ENCODE measurements at places on chromosomes 16 and 17.
A peak's percentile ranks its signal among the peaks of the same experiment; 100 is the strongest.

DNA sequence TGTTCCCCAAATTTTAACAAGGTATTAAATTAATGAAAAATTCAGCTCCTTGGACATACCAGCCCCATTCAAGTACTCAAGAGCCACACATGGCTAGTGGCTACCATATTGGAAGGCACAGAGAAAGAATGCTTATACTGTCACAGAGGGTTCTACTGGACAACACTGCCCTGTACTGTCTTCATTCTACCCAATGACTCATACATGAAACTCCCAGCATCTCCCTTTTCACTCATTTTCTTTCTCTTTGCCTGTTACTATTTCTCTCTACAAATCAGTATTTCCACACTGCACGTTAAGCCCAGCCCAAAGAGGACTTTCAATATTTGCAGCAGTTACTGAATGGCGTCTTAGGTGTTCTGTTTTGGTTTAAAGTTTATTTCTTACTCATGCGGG, 72.1 kb upstream of the RCVRN start:
- DNase-seq, result no peak

DNA sequence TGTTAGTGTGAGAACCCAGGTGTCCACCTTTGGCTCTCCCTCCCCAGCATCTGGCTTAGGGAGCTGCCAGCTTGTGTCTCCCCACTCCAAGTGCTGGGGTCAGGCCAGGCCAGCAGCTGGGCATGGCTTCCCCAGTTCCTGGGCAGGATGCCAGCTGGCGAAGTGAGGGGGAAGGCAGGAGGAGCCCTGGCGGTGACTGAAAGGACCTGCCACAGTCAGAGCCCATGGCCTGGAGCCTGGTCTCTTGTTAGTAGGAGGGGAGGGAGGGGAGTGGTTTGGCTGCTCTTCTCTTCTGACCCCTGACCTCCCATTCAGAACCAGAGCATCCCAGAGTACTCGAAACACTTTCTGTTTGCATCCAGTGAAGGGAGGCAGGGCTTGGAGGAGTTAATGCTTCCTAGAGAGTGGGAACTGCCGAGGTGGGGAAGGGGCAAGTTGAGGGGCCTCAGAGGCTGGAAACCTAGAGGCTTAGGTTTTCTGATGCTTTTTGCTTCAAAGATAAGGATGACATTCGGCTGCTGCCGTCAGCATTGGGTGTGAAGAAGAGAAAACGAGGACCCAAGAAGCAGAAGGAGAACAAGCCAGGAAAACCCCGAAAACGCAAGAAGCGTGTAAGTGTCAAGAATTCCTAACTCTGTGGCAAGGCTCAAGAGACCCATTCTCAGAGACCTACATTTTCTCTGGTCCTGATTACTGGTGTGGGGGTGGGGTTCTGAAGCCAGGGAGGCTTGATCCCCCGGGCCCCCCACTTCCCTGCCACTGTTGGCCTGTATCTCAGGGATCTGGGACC, 772 bp downstream of the CHD3 start:
- peak; percentile 41 for DNase-seq

- no peak for DNase-seq
These were observed 19.7 kb downstream of the MAP2K6 start for GRCh38 chr17:69434164-69434579.

- no peak for DNase-seq
These were observed 137.9 kb upstream of the GSE1 start for GRCh38 chr16:85475233-85475632.

DNA sequence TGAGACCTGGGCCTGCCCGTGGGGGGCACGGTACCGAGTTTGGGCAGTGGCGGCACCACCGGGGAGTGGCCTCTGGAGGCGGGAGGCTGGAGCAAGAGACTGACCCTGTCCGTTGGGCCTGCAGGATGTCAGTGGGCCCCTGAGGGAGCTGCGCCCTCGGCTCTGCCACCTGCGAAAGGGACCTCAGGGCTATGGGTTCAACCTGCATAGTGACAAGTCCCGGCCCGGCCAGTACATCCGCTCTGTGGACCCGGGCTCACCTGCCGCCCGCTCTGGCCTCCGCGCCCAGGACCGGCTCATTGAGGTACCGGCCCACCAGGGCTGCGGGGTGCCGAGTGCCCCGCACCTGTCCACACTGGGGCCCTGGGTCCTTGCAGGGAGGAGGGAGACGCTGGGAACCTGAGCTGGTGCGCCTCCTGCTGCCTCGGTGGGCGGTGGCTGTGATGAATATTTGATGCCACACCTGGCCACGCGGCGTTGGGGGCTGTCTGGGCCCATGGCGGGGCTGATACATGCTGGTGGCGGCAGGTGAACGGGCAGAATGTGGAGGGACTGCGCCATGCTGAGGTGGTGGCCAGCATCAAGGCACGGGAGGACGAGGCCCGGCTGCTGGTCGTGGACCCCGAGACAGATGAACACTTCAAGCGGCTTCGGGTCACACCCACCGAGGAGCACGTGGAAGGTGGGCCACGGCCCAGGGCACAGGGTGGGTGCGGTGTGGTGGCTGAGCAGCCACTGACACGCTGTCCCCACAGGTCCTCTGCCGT, 9.7 kb downstream of the NHERF2 start:
- DNase-seq, result no peak

- no peak for DNase-seq
These were observed 30.7 kb upstream of the SSTR2 start for GRCh38 chr17:73133911-73134649.

DNA sequence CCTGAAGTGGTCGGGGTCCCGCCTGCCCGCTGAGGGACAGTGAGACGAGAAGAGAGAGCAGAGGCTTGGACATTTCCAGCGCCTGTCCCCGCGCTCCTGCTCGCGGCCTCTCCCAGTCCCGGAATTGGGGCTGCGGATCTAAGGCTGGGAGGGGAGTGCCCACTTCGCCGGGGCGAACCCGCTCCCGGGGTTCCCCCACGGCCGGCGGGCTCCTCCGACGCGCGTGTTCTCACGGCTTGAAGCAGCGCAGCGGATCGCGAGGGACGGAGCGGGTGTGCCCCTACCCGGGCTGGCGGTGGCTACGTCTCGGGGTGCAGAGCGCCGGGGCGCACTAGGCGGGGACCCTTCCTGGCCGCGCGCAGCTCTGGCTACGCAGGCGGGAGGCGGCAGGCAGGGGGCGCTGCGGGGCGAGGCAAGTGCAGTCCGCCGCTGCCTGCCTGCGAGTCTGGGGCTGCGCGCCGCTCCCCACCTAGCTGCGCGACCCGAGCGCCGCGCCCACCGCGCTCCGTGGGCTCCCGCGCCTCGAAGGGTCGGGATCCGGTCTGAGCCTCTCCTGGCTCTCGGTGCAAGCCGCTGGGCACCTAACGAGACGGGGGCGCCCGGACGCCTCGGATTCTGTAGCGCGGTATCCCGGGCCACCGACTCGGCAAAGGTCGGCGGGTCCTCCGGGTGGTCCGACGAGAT, 1.2 kb downstream of the NGFR start:
- peak; percentile 86 for DNase-seq

- peak; percentile 71 for DNase-seq
These were observed 772 bp upstream of the CHCT1 start for GRCh38 chr17:60421273-60422161.
